Pancreas (tissue), 10 donors: ENCODE measurements at places on chromosomes 5 and 9. TPM values are rescaled to one million over a fixed set of nuclear protein-coding genes. Genes with fewer than 3 reads are reported as not detected.
A peak's percentile ranks its signal among the peaks of the same experiment; 100 is the strongest.

GKAP1 gene
- 6.6 TPM for total RNA-seq

C5orf58 gene
- not detected for total RNA-seq

NTNG2 gene
- total RNA-seq = 6.4 TPM

LCNL1 gene
- total RNA-seq = 0.14 TPM

- peak; percentile 30 for DNase-seq
Measured at GRCh38 chr5:1930880-1931603, 48.3 kb upstream of the IRX4 start.

DNA sequence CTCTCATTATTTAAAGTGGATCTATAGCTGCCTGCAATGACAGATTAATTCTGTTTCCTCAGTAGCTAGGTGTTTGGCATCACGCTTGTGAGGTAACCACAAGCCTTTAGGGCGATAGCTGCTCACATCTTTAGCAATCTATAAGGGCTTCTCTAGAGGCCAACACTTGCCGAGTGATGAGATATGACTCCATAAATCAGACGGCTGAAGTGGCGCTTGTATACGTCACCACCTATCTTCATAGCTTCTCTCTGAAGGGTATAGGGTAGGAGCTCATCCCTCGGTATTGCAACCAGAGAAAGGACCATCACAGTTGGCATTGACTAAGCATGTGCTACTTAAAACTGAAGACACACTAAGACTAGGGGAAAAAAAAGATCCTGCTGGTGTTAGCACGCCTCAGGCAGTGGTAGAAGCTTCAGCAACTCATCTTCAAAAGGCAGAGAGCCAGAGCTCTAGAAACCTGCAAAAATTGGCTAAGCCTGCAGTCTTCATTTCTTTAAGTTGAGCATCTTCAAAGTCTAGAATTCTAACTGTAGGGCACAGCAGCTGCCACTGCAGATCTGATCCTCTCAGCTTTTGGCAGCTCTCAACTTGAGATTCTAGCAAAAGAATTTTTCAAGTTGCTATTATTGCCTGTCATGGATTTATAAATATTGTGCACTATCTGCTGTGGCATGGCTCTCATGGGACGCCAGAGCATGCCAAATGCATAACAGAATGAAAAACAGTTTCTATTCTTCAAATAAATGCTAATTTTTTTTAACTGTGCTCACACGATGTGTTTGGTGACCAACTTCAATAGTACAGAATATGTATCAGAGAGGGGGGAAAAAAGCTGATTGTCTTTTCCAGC lies 37.5 kb downstream of the PSMB7 start:
- DNase-seq = no peak

- DNase-seq = no peak
Measured at GRCh38 chr5:81151546-81151945, 81.6 kb upstream of the CKMT2 start.

- DNase-seq = no peak
Measured at GRCh38 chr9:96078897-96079490, 203.5 kb downstream of the ERCC6L2 start.

DNA sequence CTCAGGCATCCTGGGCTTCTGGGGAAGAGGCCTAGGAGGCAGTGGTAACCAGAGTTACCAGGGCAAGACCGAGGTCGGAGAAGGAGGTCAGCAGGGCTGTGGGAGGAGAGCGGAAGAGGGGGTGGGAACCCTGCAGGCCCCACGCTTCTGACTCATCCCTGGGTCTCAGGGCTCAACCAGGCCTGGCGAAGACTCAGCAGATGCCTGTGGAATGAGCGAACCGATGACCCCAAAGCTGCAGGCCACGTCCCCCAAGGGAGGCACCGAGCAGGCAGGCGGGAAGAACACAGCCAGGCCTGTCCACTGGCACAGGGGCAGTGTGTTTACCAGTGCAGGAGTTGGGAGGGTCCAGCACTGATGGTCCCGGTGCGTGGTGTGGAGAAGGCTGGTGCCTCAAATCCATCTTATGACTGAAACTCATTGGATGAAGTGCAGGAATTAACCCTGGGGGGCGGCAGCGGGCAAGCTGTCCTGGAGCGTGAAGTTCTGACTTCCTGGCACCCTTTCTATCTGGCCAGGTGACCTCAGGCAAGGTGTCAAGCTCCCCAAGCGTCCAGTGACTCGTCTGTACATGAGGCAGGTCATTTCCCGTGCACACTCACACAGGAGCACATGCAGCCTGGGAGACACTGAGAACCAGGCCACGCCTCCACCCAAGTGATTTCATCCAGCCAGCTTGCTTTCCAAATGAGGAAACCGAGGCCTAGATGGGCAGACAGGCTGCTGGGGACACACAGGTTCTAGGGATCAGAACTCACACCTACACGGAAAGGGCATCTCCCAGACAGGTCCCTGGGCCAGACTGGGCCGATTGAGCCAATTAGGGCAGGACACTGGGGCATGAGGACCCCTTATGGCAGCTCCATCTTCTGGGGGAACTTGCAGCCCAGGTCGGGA lies 69.1 kb downstream of the ADAMTS2 start:
- DNase-seq = peak; percentile 69

DNA sequence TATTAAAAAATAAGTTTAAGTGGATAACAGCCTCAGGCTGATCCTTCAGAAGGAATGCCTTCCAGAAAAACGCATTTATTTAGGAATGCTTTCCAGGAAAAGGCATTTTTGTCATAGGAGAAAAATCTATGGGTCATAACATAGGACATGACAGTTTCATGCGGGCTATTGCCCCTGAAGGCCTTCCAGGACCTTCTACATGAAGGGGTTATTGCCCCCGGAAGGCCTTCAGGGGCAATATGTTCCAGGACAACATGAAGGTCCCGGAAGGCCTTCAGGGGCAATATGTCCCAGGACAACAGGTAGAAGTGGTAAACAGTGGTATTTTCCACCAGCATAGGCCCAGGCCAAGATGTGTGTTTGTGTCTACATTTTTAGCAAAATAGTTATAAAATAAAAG lies 191.3 kb upstream of the RASA1 start:
- DNase-seq = no peak

DNA sequence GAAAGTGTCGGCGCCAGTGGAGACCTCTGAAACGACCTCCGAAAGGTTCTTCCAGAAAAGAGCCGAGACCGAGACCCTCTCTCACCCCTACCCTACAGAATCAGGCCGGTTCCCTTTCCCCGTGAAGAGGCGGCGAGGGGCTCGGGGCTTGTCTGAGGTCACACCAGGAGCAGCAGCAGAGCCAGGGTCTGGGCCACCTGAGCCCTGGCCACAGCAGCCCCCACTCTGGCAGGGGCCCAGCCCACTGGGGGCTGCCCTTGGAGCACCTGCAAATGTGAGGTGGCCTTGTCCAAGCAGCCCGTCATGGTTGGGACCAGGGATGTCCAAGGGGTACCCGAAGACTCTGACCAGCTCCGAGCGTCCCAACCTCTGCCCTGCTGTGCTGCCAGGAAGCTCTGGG lies 9.2 kb downstream of the AGPAT2 start:
- no peak for DNase-seq

DNA sequence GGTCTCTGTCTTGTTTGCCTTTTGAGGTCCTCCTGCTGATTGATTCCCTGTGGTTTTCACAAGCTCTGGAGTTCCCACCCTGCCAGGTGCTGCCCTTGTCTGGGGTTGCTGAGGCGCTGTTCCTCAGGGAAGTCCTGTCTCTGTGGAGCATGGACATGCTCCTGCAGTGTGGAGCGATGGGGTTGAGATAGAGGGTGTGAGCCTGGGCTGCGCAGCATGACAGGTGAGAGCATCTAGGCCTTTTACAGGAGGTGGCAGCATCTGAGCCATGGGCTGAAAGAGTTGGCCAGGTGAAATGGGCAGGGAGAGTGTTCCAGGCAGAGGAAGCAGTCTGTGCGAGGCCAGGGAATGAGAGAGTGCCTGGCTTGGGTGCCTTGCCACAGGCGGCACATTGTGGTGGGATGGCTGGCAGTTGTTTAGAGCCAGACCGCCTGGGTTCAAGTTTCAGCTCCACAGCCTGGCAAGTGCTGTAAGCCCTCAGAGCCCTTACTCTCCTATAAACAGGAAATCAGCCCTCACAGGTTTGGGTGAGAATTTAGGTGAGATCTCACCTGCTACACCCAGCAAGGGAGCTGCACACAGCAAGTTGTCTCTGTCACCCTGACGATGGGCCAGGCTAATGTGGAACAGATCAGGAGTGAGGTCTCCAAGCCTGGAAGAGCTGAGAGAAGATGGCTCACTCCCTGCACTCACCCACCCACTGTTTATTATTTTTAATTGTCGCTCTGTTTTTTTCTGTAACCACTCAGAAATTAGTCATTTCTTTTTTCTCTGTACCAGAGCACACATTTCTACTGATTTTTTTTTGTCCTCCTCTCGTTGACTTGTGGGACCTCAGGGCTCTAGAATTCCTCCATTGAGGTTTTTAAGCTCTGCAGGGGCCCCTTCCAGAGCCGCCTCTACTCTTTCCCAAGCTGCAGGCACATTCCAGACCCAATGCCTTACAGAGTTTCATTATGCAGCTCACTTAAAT lies 19.6 kb downstream of the TCOF1 start:
- no peak for DNase-seq

GRCh38 chr5:466661-467310 lies 23.8 kb downstream of the EXOC3 start:
- peak; percentile 1 for DNase-seq
